ENCODE measurements at places on chromosomes 12 and 14.

- no peak overlapping the region for H3K4me3 ChIP-seq
- H3K27me3 ChIP-seq, result no peaks in the 10 kb centered on the region
- H3K36me3 ChIP-seq, result no peaks in the 10 kb centered on the region
- no peak for DNase-seq
- H3K4me1 ChIP-seq, result no peaks in the 10 kb centered on the region
- no peak overlapping the region for H3K27ac ChIP-seq
Observed at GRCh38 chr12:121189131-121189530, 20.8 kb upstream of the P2RX4 start.

DNA sequence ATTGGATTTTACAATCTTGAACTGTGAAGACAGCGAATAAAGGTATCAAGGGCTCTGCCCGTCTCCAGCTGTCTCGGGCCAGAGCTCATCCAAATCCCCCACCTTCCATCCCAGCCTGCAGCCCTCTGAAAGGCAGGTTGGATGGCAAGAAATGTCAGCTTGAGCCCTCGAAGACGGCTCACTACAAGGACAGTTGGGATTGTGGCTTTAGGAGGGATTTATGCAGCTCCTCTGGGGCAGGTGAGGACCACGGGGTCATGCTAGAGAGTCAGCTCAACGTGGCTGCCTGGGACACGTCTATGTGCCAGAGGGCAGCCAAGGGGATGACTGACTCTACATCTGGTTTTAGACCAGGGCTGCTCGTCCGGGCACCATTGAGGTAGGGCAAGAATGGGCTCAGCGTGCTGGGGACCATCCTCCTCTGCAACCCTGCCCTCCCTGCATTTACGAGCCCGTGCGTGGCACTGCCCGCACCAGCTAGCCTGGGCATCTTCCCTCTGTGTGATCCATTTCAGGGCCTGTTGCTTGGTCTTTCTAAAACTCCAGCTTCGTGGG is 16.2 kb downstream of the MVK start:
- H3K27me3 ChIP-seq, result no peaks in the 10 kb centered on the region
- DNase-seq, result no peak
- H3K4me1 ChIP-seq, result no peaks in the 10 kb centered on the region
- H3K36me3 ChIP-seq, result peaks cover 20% of the 10 kb centered on the region

DNA sequence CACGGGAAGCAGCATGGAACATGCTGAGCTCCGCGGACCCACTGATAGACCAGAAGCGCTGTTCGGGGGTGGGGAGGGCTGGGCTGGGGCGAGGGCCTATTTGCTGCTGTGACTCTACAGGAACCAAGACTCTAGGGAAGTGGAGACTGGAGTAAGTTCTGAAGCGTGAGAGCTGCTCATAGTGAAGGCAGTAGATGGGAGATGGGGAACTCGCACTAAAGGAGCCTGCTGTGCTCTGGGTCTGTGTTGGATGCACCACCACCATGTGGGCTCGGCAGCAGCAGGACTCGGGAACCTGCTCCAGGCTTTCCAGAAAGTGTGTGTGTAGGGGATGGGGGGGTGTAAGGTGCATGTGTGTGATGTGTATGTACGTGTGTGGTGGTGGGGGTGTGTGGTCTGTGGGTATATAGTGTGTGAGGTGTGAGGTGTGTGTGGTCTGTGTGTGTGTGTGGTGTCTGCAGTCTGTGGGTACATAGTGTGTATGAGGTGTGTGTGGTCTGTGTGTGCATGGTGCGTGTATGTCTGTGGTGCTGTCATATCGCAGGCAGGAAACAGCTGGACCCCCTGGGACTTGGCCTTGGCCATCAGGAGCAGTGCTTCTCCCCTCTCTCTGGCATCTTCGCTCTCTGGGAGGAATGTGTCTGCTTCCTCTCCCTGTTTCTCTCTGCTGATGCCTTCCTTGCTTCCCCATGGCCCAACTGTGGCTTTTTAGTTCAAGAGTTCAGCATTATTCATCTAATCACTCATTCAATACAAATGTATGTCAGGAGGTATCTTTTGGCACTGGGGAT is 378.9 kb downstream of the FUT8 start:
- no peaks in the 10 kb centered on the region for H3K27me3 ChIP-seq
- H3K36me3 ChIP-seq, result no peaks in the 10 kb centered on the region
- H3K4me1 ChIP-seq, result peaks cover 5% of the 10 kb centered on the region
- H3K27ac ChIP-seq, result no peak overlapping the region

DNA sequence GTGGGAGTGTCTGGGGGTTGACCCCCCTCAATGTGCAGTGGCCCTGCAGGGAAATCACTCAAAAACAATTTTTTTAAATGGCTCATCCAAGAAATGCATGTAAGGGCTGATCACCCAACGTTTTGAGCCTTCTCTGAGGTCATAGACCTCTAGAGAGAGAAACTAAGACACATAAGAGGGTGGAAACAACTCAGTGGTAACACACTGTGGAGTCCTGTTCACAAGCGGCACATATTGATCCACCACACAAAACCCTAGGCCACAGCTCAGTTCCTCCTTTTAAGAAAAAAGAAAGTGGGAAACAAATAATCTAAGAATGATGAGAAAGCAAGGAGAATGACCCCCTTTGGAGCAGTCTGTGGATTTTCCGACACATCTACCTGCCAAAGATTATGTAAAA is 83.0 kb upstream of the METAP2 start:
- no peak overlapping the region for H3K27ac ChIP-seq
- H3K4me3 ChIP-seq, result no peak overlapping the region
- no peaks in the 10 kb centered on the region for H3K36me3 ChIP-seq

DNA sequence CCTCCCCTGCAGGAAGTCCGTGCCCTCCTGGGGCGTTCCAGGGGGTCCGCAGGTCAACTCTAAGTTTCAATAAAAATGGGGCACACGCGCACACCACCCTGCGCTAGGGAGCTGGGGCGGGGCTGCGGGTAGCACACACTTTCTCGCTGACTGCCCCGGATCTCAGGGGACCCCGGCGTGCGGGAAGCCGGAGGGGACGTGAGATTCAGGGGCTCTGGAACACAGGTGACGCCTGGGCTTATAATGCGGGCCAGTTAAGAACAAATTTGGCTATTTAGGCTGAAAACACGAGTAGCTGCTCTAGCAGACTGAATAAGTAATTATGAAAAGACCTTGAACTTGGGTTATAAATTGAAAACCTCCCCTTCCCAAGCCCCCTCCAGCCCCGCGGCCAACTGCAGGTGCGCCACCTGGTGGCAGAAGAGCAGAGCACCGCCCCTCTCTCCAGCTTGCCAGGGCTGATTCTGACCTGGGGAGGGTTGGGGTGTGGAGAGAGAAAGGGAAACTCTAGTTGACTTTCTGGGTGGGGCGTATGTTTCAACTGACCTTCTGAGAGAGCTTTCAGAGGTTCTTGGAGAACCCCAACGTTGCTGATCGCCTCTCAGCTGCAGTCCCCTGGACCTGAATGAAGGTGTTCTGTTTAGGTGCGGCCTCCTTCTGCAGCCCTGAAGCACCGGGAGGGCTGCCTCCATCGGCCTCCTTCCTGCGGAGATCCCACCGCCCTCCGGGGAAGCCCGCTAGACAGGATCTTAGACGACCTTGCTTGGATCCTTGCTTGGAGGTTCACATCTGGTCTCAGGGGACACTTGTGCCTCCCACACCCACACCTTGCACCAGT is 118.4 kb upstream of the EVL start:
- peaks cover 4% of the 10 kb centered on the region for H3K36me3 ChIP-seq
- DNase-seq, result peak; percentile 88
- no peaks in the 10 kb centered on the region for H3K4me1 ChIP-seq
- no peak overlapping the region for H3K27ac ChIP-seq

GRCh38 chr14:57884175-57884574 is 18.3 kb upstream of the SLC35F4 start:
- no peak overlapping the region for H3K4me3 ChIP-seq
- H3K27me3 ChIP-seq, result no peaks in the 10 kb centered on the region
- H3K36me3 ChIP-seq, result no peaks in the 10 kb centered on the region
- H3K4me1 ChIP-seq, result no peaks in the 10 kb centered on the region
- H3K27ac ChIP-seq, result no peak overlapping the region

- no peak overlapping the region for H3K4me3 ChIP-seq
- H3K27ac ChIP-seq, result no peak overlapping the region
- peak; percentile 22 for DNase-seq
- H3K36me3 ChIP-seq, result no peaks in the 10 kb centered on the region
- H3K4me1 ChIP-seq, result no peaks in the 10 kb centered on the region
- no peaks in the 10 kb centered on the region for H3K27me3 ChIP-seq
Observed at GRCh38 chr12:114254998-114255397, 150.9 kb downstream of the TBX5 start.

GRCh38 chr12:99334285-99335056 is 313.1 kb upstream of the GARIN6 start:
- DNase-seq, result no peak
- no peak overlapping the region for H3K4me3 ChIP-seq
- H3K27ac ChIP-seq, result no peak overlapping the region
- H3K27me3 ChIP-seq, result no peaks in the 10 kb centered on the region
- no peaks in the 10 kb centered on the region for H3K36me3 ChIP-seq
- no peaks in the 10 kb centered on the region for H3K4me1 ChIP-seq
